ENCODE measurements at places on chromosomes 6 and 20. TPM values are rescaled to one million over a fixed set of nuclear protein-coding genes. Genes with fewer than 3 reads are reported as not detected.

CEP162 gene
- total RNA-seq = 7.0 TPM

CPXM1 gene
- 0.33 TPM for total RNA-seq

RSPH9 gene
- total RNA-seq = 0.17 TPM

GSTA3 gene
- total RNA-seq = not detected

DEFB126 gene
- not detected for total RNA-seq

ADNP gene
- 43.9 TPM for total RNA-seq

MDFI gene
- 27.0 TPM for total RNA-seq

AHCY gene
- total RNA-seq = 83.2 TPM
